Hepatocyte (in vitro differentiated cells): ENCODE measurements at places on chromosomes 4 and X.

- no peak for DNase-seq
These were observed 421.5 kb upstream of the GNPDA2 start for GRCh38 chr4:45147866-45148265.

DNA sequence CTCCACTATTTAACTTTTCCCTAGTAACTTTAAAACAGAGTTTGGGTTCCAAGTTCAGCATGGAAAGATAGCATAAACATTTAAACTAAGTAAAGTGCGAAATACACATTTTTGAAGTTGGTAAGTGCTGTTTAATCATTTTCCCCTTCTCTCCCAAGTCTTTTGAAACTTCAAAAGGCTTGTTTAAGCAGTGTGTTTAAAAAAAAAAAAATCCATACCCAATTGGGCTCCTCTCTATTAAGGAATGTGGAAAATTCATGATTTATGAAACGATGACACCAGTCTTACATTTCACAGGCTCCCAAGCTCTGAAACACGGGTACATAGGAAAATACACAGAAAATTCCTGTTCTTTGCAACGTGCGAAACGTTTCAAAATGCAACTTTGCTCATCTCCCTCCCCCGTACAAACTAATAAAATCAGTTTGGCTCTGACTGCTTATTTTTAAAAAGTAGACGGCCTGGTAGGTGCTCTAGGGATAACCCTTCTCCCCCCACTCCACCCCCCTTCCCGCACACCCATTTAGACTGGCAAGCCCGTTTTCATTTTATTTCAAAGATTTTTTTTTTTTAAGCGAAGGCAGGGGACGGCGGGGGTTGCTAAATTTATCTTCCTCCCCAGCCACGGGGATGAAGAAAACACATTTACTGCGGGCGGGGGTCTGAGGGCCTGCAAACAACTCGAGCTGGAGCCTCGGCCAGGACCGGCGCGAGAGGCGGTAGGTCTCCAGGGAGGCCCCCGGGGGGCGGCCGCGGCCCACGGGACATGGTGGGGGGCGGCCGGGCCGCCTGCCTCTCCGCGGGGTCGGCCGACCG lies 786 bp upstream of the ZFX start:
- peak; percentile 50 for DNase-seq

GRCh38 chr4:150126864-150127203 lies 48.6 kb downstream of the DCLK2 start:
- DNase-seq = no peak

DNA sequence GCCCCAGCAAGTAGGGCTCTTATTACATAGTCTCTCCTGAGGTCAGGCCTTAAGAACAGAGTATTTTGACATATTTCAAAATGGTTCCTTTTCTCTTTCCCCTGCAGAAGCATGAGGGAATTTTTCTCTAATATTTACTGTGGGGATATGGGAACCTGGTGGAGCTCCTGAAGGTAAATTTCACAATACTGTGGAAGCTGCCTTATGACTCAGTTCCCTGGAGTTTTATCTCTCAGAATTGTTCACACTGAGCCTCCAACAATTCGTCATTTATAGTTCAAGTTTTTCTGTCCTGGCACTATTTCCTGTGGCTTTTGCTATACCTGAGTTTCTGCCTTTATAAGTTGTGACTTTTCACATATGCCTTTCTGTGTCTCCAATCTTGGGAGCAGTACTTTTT lies 607.2 kb upstream of the NDST4 start:
- DNase-seq = no peak

- DNase-seq = no peak
These were observed 37.7 kb downstream of the JADE1 start for GRCh38 chr4:128847082-128847724.

- DNase-seq = no peak
These were observed 71.7 kb downstream of the MID1 start for GRCh38 chrX:10548688-10549087.
